Activated T-cell treated with anti-CD3 and anti-CD28 coated beads for 1 hour (primary cell): ENCODE measurements at places on chromosomes 3 and 15.

- DNase-seq = no peak
Measured at GRCh38 chr3:65650247-65650646, 388.5 kb downstream of the MAGI1 start.

GRCh38 chr3:120172070-120172469, 77.8 kb upstream of the GSK3B start:
- DNase-seq = no peak

DNA sequence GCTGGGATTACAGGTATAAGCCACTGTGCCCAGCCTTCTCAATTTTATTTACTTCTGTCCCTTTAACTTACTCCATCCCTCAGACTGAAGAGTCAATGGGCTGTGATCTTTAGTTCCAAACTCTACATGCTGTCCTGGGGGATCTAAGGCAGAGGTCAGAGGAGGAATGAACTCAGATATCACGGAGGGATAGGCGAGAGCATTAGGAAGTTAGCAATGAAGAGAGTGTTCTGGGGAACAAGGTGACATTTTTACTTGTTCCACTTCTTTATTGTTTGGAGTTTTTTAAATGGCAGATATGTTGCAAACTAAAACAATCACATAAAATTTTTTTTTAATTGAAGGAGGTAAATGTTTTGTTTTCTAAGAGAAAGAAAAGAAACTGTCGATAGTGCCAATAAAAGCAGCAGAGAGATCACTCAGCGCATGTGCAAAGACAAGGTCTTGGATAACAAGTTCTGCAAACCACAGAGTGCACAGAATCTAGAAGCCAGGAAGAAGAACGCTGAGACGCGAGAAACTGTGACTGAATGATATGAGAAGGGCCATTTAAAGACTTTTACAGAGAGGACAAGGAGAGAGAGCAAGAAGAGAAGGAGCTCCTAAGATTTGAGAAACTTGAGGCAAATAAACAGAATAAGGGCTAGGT, 10.8 kb upstream of the CA12 start:
- DNase-seq = no peak

DNA sequence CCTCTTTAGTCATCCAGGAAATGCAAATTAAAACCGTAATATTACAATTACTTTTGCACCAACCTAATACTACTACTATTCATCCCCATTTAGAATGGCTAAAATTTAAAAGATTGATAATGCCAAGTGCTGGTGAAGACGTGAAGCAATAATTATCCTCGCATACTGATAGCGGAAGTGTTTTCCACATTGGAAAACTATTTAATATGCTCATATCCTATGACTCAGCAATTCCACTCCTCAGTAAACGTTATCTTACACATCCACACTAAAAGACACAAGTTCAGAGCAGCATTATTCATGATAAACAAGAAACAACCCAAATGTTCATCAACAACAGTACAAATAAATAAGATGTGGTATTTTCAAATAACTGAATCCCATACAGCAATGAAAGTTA, 70.6 kb downstream of the VPS13C start:
- DNase-seq = no peak
